ENCODE measurements at places on chromosomes 7 and 10.

- no peak for DNase-seq
Observed at GRCh38 chr7:66247380-66248078, 42.4 kb downstream of the TPST1 start.

- peak; percentile 47 for DNase-seq
Observed at GRCh38 chr10:31242902-31243301, 76.1 kb upstream of the ZEB1 start.

DNA sequence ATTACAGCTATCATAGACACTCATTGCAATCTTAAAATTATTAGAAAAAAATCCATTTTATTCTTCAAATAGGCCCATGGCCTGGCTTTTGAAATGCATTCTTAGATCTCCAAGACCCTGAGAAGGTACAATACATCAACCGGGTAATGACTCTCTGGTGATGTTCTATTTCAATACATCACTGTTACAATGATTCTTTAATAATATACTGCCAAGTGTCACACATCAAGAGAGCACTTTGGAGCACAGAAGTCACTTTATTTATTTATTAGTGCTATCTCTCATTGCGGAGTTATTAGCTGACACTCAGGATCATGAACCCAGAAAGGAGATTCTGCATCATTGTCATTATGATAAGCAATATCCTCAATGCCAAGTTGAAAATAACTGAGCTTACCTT lies 748.5 kb upstream of the MBL2 start:
- no peak for DNase-seq

DNA sequence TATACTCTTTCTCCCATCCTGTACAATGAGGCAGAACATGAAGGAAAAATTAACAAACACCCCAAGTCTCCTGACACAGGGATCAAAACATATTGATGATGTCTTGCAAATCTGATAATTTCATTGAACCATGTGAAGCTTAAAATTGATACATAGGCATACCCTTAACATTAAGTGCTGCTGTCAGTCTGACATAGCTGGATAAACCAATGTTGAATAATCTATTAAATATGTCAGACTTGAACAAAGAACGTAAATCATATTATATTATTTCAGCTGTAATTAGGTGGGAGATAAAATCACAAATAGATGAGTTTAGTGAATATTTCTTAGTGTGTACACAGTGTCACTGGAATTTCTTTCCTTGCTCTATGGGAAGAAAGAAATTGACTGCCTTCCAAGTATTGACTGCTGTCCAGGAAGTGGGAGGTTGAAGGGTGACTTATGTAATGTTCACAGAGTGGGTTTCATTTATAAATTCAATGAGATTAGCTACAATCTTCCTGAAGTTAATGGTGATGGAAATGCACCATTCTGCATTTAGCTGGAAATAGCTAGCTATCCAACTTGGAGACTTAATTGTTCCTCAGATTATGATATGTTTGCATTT lies 170.8 kb downstream of the AUTS2 start:
- DNase-seq, result no peak

DNA sequence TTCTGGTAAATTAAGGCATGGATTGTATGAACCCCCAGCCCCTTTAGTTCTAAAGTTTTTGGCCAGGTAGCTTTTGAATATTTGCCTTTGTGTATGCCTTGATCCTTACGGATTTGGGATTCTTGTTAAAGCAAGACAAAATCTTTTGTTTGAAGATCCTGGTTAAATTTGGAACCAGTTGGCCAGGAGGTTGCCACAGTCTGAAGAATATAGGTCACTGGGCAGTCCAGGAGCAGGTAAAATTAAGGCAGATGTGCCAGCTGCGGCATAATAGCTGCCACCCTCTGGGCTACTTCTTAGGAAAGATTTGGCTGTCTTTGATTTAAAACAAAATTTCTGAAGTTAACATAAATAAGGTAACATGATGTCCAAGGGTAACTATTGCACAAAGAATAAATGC lies 192.3 kb downstream of the SUGCT start:
- DNase-seq, result no peak

GRCh38 chr7:34048445-34048844 lies 143.1 kb downstream of the BMPER start:
- peak; percentile 56 for DNase-seq

DNA sequence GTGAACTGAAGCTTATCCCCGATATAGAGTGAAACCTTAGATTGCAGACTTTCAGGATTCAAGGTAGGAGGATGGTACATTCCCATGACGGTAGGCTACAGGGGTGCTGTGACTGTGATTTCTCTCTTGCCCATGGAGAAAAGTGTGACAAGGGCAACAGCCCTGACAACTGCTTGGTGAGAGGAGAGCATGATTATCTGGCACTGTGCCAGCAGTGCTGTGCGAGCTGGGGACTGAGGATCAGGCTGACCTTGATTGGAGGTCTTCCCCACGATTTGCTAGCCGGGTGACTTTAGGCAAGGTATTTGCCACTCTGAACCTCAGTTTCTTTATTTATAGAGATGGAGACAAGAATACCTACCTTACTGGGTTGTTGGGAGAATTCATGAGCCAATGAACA lies 229.5 kb downstream of the PTEN start:
- DNase-seq, result peak; percentile 27

- peak; percentile 44 for DNase-seq
Observed at GRCh38 chr7:122219253-122219865, 75.3 kb upstream of the AASS start.

DNA sequence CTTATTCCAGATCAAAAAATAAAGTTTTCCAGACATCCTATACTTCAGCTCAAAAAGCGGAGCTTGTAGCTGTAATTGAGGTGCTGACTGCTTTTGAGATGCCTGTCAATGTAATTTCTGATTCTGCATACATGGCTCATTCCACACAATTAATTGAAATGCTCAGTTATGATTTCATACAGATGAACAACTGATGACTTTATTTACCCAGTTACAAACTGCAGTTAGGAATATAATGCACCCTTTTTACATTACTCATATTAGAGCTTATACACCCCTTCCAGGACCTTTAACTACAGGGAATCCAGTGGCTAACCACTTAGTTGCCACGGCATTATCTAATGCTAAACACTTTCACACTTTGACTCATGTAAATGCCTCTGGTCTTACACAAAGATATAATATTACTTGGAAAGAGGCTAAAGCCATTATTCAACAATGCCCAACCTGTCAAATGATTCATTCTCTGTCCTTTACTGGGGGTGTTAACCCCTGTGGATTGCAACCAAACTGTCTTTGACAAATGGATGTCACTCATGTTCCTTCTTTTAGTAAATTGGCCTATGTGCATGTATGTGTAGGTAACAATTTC lies 147.3 kb downstream of the ZNF33B start:
- peak; percentile 91 for DNase-seq

GRCh38 chr10:67280405-67280804 lies 354.6 kb downstream of the LRRTM3 start:
- DNase-seq, result no peak

DNA sequence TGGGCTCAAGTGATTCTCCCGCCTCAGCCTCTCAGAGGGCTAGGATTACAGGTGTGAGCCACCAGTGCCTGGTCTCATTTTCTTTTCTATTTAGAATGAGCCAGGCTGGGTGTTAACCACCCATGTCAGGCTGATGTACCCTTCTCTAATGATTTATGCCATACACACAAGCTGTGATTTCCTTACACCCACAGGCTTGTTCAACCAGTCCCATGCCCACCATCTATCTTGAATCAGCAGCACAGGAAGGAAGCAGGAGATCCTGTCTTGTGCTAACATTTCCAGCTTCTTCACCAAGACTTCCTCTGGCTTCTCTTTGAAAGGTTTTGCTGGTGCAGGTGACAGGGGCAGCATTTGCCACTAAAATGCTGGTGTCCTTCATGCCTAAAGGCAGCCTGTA lies 176.4 kb downstream of the GATA3 start:
- DNase-seq, result no peak

DNA sequence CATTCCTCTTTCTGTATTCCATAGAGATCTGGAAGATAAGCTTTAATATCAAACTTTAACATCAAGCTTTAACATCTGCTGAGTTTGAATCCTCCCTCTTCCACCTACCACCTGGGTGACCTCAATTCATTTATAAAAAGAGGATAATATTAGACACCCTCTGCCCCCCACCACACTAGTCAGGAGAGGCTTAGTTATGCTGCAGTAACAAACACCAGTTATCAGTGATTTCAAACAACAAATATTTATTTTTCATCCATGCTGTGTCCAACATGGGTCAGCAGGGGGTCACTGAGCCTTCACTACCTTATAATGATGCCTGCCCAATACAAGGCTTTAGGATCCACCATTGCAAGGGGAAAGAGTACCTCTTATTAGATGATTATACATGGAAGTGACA lies 322.0 kb downstream of the RNLS start:
- no peak for DNase-seq

- DNase-seq, result no peak
Observed at GRCh38 chr10:72449941-72450441, 95.3 kb upstream of the DNAJB12 start.

DNA sequence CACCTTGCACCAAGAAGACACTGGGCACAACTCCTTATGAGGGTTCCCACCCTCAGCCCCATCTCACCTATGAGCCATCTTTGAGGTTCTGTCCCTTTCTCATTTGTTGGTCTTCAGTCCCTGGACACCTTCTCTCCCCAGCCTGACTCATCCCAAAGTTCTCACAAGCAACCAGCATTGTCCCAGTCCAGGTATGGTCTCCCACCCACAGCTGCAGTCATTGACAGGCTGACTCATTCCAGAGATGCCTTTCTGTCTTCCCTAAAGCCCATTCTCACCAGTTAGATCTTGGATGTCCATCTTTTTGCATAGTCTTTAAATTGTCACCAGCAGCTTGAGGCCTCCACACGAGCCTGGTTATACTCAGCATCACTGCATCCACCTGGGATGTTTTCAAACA lies 26.7 kb upstream of the BMPR1A start:
- no peak for DNase-seq

DNA sequence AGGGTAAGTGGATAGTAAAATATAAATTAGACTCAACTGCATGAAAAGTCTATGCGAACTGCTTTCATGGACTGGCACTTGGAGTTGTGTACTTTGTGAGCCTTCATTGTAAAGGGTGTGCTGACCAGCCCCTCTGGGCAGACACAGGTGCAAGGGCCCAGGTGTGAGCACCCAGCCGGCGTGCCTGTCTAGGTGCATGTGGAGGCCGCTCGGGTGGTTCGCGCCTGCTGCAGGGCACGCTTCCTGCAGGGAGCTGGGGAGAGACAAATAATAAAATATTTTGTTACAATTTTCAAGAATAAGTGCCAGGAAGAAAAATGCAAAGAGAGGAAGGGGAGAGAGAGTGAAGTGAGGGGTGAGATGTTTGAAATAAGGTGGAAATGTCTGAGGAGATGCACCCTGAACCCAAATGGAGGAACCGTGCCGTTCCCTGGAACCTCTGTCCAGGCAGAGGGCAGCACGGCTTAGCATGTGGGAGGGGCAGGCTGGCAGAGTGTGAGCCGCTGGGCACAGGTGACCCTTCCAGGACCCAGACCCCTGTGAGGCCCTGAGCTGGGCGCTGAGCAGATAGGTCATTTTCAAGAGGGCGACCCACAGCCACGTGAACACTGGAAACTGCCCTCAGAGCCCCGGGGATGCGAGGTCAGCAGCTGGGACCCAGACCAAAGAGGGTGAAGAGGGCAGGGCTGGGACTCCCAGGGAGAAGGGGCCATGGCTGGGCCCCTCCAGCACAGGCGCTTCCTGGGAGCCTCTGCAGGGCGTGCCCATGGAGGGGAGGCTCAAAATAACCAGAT lies 28.7 kb downstream of the RNF32 start:
- DNase-seq, result no peak

GRCh38 chr7:3461923-3462322 lies 160.9 kb downstream of the SDK1 start:
- no peak for DNase-seq

DNA sequence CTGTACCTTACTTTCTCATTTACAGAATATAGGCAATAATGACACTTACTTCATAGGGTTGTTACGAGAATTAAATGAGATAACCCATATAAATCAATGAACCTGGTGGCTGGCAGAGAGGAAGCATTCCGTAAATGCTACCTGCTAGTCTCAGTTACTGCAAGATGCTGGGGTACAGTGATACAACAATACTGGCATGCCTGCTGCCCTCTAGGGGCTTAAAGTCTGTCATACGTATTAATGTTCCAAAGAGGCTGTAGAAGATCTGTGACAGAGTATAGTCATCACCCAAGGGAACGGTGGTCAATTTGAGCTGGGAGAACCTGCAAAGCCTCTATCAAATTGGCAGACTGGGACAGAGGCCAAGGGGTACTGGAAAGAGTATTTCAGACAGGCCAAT lies 421.5 kb downstream of the GPAM start:
- DNase-seq, result peak; percentile 17

DNA sequence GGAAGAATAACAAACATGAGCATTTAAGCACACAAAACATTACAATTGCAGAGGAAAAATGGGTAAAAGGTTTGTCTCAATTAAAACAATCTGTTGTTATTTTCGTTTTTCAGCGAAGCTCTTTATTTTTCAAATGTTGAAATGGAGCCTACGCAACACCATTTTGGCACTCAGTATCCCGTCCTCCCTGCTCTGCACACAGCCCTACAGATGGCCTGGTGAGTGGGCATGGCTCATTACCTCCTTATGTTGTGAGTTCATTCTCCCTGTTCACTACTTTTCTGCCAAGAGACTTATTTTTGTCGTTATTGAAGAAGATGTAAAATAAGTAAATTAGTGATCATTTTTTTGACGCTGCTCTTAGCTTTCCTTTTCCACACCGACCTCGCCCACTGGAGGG lies 167.8 kb upstream of the CXCL12 start:
- DNase-seq, result no peak

DNA sequence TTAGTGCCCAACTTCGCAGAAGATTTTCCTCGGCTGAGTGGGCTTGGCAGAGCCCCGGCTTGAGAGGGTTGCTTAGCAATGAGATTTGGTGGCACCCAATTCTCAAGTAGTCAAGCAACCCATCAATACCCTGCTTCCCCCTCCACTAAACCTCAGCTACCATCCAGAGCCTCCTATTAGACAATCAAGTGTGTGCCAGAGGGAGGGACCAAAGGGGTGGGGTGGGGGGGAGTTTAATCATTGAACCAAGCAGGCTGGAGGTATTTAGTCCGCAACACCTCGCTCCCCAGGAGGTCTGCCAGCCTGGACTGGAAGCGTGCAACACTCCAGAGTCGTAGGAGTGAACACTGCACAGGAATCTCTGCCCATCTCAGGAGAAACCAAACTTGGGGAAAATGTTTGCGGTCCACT lies at the start of gene HKDC1:
Gene HKDC1, plus strand, starts transcription at position 292 of the 411 bp plus-strand sequence. Its CDS starts 104 bp downstream, at position 396.
- DNase-seq, result no peak
